Cerebellar cortex (tissue), 1 donor: ENCODE measurements at places on chromosomes 1 and 21.
A peak's percentile ranks its signal among the peaks of the same experiment; 100 is the strongest.

GRCh38 chr21:18070392-18070791, 174.2 kb upstream of the CHODL start:
- DNase-seq, result no peak

- DNase-seq, result no peak
These were observed 210.0 kb upstream of the FOXD3 start for GRCh38 chr1:63112155-63112900.

DNA sequence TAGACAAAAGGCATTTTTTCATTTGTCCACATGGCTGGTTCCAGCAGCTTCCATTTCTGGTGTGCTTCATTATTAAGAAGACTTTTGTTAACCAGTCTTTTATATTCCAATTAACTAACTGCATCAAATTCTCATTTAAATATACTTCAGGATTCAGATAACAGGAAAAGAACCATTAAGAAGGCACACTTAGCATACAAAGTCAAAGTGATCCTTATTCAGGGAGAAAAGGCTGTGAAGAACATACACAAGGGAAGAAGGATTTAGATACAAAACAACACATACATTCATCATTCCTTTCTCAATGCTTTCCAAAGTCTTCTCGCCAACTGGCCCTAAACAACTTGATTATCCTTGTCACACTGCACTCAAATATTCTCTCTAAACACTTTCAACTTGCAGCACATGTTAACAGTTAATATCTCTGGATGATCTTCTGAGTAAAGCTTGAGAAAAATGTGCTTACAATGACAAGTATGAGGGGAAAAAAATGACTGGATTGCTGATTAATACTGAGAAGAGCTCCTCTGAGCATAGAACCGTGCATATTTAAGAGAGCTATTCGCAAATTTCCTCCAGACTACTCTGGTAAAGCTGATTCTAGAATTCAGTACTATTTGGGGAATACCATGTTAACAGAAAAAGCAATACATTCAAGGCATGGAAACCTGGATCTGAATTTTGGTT, 225.2 kb upstream of the TNR start:
- DNase-seq, result no peak

GRCh38 chr21:37372951-37373350, 6.4 kb downstream of the DYRK1A start:
- no peak for DNase-seq

GRCh38 chr1:229625071-229625914, 629 bp downstream of the TAF5L start:
- peak; percentile 33 for DNase-seq

DNA sequence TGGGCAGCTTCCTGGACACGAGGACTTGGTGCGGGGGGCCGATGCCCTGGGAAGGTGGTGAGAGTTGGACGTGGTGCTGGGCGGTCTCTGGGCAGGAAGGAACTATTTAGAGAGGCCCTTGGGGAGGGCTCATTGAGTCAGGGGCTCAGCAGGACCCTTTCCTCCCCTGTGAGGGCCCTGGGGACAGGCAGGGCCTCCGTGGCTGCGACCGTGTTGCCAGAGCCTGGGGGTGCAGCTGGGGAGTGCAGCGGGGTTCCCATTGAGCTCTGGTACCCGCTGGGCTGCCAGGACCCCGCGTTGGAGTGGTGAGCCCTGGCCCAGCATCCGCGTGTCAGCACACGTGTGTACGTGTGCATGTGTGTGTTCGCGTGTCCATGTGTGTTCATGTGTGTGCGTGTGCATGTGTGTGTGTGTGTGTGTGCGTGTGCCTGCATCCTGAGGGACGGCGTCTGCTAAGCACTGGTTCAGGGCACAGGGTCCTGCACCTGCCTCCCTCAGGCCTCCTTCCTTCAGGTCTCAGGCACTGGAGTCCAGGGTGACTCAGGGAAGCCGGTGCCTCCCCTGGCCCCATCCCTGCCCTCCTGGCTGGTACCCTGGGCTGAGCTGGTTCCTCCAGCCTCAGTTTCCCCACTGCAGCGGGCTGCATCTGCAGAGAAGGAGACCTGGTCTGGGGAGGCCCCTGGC, 10.7 kb downstream of the RNF223 start:
- DNase-seq, result no peak

DNA sequence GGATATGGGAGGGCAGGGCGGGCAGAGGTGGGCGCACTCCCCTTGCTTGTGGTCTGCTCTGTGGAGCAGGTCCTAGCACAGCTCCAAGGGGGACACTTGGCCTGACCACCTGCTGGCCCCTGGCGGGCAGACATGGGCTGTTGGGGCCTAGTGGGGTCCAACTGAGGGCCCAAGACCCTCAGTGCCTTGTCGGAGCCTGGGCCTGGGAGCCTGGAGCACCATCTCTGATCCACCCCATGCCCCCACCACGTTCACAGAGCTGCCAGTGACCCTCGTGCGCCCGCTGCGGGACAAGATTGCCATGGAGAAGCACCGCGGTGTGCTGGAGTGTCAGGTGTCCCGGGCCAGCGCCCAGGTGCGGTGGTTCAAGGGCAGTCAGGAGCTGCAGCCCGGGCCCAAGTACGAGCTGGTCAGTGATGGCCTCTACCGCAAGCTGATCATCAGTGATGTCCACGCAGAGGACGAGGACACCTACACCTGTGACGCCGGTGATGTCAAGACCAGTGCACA, 70.6 kb downstream of the OBSCN start:
- no peak for DNase-seq

GRCh38 chr1:231584117-231584516, 42.5 kb upstream of the DISC1 start:
- DNase-seq, result no peak

DNA sequence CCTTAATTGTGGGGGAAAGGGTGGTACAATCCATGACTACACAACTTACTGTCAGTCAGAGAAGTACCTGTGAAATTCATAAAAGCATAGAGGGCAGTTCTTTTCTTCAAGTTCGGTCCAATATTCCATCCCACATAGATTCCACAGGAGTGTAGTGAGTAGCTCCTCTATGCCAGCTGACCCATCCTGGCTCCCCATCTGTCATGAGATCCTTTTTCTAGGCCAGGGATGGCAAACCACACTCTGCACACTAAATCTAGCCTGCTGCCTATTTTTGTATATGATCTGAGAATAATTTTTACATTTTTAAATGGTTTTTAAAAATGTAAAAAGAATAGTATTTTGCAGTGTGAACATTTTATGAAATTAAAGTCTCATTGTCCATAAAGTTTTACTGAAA, 107.0 kb upstream of the TSPAN2 start:
- peak; percentile 18 for DNase-seq

DNA sequence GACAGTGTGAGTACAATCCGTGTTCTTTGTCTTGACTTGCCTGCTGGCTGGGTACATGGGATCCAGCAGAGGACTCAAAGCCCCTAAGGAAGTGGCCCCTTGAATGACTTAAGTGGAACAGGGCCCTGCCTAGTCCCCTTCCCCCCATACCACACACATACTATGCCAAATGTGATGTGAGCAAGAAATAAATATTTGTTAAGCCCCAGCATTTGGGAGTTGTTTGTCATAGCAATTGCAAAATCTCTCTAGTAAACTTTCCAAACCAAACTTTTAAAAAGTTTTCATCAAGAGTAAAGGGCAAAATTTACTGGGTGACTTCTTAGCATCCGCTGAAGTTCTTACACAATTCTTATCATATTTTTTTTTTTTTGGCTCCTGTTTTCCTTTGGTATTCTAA, 32.5 kb upstream of the CACHD1 start:
- DNase-seq, result no peak

DNA sequence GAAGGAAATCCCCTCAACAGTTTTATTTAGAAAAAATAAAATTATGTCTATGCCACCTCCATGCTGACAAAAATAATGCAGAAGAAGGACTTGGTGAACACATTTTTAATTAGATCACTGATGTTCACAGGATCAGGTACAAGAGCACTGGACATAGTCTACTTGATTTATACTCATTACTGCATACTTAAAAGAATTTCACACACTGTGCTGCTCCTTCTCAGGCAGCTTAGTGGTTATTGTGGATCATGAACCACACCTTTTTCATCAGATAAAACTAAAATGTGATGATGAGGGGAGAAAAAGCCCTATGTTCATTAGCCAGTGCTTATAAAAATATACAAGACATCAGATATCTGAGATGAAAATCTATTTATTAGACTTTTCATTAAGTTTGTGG, 103.3 kb upstream of the DPH5 start:
- no peak for DNase-seq

GRCh38 chr1:200242110-200243041, 167.5 kb downstream of the ZNF281 start:
- DNase-seq, result no peak

GRCh38 chr1:11178021-11179015, 10.8 kb upstream of the ANGPTL7 start:
- peak; percentile 46 for DNase-seq

- no peak for DNase-seq
These were observed 784.0 kb downstream of the MRPL39 start for GRCh38 chr21:24823247-24823646.

GRCh38 chr1:220170836-220171526, 77.0 kb downstream of the IARS2 start:
- no peak for DNase-seq

- no peak for DNase-seq
These were observed 670 bp downstream of the RAB3B start for GRCh38 chr1:51989582-51990477.

DNA sequence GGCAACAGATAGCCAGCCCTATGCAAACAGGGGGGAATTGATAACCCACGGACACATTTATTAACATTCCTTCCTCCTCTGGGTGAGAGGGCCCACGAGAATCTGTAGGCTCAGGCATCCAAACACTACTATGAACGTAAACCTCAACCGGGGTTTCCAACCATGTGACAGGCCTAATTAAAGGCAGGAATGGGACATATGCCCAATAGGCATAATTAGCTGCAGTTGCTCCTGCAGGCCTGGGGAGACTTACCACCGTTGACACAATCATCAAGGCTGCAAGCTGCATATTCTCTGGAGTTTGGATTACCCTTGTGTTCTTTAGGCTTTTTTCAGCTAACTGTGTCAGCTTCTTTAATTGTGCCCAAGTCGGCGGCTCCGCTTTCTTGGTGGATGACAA, 22.2 kb upstream of the GBP1 start:
- no peak for DNase-seq

GRCh38 chr1:16082283-16083038, 9.0 kb upstream of the FAM131C start:
- peak; percentile 42 for DNase-seq

- no peak for DNase-seq
These were observed 88.2 kb downstream of the TIAM1 start for GRCh38 chr21:31255896-31256295.

DNA sequence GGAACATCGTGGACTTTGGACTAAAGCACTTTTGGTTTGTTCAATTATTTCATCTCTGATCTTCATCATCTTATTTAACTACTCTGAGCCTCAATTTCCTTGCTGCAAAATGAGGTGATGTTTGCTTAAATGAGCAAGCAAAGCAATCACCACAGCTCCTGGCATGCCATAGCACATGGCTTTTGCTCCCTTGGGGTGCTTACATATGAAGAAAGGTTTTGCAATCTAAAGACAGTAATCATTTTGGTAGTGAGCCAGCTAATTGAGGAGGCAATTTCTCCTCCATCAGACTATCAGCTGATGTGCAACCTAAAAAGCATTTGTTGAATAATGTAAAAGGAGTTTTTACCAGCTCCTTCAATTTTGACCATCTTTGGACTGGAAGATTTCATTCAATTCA, 68.8 kb upstream of the KCNJ15 start:
- no peak for DNase-seq

DNA sequence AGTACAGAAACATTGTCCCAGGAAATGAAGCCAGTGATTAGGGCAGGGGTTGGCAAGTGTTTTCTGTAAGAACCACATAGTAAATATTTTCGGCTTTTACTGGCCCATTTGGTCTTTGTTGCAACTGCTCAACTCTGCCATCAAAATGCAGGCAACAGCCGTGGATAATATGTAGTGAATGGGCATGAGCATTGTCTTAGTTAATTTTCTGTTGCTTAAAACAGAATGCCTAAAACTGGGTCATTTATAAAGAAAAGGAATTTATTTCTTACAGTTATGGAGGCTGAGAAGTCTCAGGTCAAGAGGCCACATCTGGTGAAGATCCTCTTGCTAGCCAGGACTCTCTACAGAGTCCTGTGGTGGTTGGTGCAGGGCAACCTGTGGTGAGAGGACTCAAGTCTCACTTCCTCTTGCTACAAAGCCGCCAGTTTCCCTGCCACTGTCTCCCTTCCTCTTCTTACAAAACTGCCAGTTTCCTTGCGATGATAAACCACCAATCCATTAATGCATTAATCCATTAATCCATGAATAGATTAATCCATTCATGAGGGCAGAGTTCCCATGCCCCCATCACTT, 166.4 kb downstream of the PSMG1 start:
- DNase-seq, result no peak

DNA sequence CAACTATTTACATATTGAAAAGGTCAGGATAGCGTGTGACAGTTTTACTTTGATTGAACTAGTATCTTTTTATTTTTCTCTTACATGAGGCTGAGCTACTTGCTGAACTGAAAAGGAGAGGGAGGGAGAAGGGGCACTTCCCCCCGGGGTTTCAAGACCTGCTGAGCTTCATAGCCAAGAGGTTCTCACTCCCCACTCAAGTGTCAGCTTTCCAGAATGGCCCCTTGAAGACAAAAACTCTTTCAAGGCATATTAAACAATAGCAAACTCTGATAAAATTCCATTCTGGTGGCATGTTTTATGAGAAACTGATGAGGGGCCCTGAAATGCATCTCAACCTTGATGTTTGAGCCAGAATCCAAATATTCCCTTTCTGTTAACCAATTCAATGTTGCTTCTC, 143.0 kb downstream of the KAZN start:
- DNase-seq, result no peak

DNA sequence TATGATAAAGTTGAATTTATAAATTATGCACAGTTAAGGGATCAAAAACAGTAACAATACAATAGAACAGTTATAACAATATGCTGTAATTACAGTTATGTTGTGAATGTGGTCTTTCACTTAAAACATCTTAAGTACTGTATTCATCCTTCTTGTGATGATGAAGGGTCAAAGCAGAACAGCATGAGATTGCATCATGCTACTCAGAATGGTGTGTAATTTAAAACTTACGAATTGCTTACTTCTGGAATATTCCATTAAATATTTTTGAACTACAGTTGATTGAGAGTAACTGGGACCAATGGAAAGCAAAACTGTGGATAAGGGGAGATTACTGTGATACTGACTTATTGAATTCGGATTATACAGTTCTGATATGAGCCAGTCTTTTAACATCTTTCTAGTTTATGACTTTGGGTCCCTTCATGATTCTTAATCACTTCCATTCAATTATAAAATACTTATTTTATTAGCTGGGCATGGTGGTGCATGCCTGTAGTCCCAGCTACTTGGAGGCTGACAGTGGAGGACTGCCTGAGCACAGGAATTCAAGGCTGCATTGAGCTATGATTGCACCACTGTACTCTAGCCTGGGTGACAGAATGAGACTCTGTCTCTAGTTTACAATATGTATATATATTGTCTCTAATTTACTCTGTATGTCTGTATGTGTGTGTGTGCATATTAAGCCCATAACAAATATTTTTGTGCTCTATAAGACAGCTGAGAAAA, 43.2 kb downstream of the ATP1B1 start:
- no peak for DNase-seq

- DNase-seq, result no peak
These were observed 190.3 kb upstream of the GREM2 start for GRCh38 chr1:240802271-240802670.
